ENCODE measurements at places on chromosomes 3 and 15.

- DNase-seq, result no peak
These were observed 33.2 kb upstream of the ZDHHC23 start for GRCh38 chr3:113914646-113915045.

DNA sequence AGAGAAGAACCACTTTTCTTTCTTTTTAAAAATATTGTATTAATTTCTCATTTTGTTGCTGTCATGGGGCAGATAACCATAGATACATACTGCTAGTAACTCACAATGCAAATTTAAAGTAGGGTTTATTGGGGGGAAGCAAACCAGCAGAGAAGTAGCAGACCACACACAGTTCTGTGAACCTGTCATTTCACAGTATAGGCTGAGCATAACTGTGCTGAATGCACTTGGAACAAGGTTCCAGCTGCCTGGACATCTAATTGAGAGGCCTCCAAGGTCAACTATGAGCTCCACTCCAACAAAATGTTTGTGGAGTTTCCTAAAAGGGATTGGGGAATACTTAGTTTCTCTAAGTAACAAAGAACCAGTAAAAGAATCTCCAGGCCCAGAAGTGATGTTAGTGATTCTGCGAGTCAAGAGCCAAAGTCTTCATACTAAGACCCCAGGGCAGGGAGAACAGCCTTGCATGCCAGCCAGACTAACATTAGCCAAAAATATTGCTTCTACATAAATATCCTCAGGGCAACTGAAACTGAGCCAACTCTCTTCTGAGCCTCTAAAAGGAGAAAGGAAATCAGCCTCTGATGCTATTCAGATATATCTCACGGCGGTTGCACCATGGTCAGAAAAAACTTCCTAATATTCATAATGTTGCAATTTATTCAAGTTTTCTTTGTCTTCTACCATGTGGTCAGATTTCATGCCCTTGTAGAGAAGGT is 856.4 kb upstream of the ALCAM start:
- DNase-seq, result no peak

DNA sequence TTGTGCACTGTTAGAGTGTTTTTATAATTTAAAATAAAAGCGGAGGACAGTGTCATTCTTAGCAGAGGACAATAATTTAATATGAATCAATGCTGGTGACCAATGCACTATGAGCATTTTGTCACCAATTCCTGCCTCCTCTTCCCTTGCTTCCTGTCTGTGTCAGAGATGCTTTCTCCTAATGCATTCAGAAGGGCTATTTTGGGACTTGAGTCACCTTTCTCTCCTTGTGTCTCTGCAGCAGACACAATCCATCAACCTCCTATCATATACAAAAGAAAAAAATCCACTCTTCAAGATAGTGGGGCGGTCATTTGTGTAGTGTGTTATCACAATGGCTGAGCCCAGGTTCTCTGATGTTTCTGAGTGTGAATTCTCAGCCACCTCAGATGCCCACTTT is 191.9 kb upstream of the VEPH1 start:
- DNase-seq, result no peak

DNA sequence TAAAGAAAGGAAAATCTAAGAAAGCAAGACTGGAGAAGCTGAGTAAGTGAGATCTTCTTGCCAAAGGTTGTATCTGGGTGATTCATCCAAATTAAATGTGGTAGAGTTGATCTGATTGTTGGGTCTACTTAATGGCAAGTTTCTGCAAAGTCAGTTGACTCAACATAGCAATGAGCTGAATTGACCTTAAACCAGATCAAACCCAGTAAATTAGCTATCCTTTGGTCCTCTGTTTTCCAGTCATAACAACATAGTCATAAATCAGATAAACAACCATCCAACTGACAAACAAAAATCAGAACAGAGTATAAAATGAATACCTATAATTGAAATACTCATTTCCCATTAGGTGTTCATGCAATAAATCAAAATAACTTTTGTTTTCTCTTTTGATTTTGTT is 142.6 kb upstream of the CFAP20DC start:
- DNase-seq, result no peak

Data from GM19239 (cell line).